ENCODE measurements at places on chromosomes 5 and 9.

GRCh38 chr9:38434365-38434764 lies 10.1 kb upstream of the IGFBPL1 start:
- no peak for DNase-seq

DNA sequence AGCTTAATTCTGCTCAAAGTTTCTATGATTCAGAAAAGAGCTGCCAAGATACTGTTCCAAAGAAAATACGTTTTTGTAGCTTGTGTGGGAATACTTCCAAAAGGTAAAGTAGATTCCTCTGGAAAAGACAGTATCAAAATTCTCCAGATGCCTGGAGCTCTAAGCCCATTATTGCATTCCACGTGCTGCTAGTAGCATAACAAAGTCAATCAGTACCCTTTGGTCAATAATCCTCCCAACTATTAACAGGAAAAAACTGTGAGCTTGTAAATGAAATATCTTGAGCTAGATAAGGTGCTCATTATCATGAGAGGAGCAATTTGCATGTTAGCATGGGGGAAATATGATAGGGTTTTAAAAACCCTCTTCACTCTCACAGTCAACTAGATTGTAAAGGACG lies 229.5 kb upstream of the TYRP1 start:
- no peak for DNase-seq

- no peak for DNase-seq
These were observed 44.6 kb upstream of the FOXE1 start for GRCh38 chr9:97808415-97808814.

DNA sequence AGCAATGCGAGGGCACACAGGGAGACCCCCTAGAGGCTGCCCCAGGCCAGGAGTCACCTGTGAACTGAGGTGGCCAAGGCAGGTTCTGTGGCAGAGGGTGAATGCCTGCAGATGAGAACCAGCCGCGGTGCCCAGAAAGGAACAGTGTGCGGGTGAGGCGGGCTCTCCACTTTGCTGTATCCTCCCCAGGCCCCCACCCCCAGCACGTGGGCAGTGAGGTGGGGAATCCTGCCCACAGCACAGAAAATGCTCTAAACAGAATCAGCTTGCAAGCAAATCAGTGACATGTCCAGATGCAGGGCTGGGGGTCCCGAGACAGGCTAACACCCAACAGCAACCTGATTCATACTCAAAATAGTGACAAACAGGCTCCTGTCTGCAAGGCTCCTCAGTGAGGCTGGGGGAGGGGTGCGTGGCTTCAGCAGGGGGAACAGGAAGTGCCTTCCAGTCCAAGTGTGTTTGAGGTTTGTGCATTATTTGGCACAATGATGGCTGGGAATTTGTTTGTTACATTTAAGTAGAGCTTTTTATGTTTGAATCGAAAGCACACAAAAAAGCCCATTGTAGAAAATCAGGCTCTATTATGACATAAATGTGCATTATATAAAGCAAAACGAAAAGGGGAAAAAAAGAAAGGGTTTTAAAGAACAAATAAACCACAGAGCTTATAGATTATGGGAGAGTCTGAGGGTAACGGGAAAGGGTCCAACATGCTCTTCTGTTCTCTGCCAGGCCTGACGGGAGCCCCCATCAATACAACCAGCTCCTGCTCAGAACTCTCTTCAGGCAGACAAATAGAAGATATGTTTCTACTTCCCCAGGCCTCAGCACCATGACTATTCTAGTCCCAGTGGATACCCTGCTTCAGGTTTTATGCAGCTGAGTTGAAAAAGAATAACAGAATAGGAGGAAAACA lies 201.3 kb downstream of the HSD17B3 start:
- no peak for DNase-seq

- no peak for DNase-seq
These were observed 1972.9 kb upstream of the ACO1 start for GRCh38 chr9:30411571-30411970.

GRCh38 chr5:151721812-151722391 lies 35.2 kb upstream of the SPARC start:
- peak; percentile 23 for DNase-seq

- no peak for DNase-seq
These were observed 47.2 kb downstream of the INSYN2B start for GRCh38 chr5:169933127-169933526.

DNA sequence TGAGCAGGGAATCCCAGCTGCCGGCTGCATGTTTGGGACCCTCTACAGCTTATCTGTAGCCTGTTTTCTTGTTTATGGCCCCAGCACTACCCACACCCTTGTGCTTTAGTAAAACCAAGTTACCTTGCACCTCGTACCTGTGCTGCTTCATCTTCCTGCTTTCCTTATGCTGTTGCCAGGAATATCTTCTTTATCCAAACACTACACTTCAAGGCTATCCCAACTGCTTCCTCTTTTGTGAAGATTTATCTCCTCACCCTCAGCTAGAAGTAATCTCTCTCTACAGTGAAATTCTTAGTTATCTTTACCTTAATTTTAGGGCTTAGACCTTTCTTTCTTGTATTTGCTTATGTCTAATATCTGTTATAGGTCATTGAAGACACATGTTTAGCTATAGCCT lies 171.1 kb downstream of the KDM4C start:
- DNase-seq = no peak

DNA sequence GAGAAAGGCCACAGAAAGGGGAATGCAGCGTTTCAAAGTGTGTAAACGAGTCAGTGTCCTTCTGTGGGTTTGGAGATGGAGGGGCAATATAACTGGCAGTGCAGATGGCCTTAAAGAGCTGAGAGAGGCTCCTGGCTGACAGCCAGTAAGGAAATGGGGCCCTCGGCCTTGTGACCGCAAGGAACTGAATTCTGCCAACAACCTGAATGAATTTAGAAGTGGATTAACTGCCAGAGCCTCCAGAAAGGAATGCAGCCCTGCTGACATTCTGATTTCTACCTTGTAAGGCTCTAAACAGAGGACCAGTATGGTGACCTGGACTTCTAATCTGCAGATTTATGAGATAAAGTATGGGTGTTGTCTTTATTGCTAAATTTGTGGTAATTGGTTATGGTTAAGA lies 17.5 kb upstream of the NREP start:
- peak; percentile 9 for DNase-seq

- no peak for DNase-seq
These were observed 78.0 kb downstream of the AMBP start for GRCh38 chr9:114000063-114000454.

DNA sequence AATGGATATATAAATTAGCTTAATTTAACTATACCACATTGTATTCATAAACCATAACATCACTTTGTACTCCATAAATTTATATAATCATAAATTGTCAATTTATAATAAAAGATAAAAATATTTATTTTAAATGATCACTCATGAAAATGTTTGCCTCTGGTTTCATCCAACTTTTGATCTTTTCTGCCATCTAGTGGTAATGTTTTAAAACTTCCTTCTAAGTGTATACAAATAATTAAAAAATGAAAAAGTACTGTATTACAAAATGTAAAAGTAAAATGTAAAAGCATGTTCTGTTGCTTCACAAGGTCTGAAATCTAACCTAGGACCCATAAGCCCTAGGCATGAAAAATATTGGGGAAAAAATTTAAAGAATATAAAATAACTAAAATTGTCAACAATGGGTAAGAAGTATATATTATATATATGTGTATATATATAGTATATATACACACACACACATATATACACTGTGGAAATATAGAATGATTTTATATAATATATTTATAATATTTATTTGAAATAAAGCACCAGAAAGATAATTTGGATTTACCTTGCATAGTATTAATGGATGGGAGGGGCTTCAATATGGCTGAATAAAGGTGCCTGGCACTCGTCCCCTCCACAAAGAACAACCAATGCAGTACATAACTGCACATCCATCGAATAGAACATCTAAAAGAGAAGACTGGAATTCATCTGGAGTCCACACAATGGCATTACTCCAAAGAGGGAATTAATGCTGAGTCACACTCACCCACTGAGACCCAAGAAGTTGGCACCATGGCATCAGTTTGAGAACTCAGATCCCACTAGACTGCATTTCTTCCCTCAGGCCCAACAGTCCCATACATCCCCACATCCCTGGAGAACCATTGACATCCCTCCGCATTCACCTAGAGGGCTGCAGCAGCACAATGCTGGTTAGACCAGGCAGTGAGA lies 32.5 kb downstream of the ANXA1 start:
- peak; percentile 68 for DNase-seq

- DNase-seq = no peak
These were observed 52.6 kb downstream of the PDCD1LG2 start for GRCh38 chr9:5562806-5563416.

GRCh38 chr5:131224387-131225201 lies 39.3 kb upstream of the CDC42SE2 start:
- no peak for DNase-seq

- DNase-seq = no peak
These were observed 443.4 kb downstream of the DTWD2 start for GRCh38 chr5:118544887-118545449.

GRCh38 chr5:180313677-180314505 lies 22.0 kb upstream of the MAPK9 start:
- peak; percentile 98 for DNase-seq

DNA sequence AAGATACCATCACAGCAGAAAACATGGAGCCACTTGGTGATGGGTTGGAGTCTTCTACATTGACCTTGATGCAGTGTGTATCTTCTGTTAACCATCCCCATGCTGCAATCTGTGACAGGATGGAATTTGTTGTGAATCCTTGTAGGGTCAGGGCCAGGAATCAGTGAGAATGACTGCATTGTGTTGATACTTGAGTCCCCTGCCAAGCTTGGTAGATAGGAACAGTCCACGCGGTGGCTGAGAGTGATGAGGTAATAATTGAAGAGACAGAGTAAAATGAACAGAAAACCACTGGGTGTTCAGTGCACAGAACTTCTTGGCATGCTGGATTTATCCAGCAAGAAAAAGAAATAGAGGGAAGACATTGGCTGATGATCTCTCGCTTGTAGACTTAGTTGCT lies 217.5 kb downstream of the MAN2A1 start:
- DNase-seq = no peak

GRCh38 chr5:57225553-57225952 lies 51.7 kb downstream of the GPBP1 start:
- DNase-seq = no peak
